ENCODE measurements at places on chromosomes 1 and 21. TPM values are rescaled to one million over a fixed set of nuclear protein-coding genes. Genes with fewer than 3 reads are reported as not detected.
A peak's percentile ranks its signal among the peaks of the same experiment; 100 is the strongest.

GRCh38 chr1:167991546-167991945 lies 54.7 kb upstream of the MPC2 start:
- DNase-seq: peak; percentile 5

DNA sequence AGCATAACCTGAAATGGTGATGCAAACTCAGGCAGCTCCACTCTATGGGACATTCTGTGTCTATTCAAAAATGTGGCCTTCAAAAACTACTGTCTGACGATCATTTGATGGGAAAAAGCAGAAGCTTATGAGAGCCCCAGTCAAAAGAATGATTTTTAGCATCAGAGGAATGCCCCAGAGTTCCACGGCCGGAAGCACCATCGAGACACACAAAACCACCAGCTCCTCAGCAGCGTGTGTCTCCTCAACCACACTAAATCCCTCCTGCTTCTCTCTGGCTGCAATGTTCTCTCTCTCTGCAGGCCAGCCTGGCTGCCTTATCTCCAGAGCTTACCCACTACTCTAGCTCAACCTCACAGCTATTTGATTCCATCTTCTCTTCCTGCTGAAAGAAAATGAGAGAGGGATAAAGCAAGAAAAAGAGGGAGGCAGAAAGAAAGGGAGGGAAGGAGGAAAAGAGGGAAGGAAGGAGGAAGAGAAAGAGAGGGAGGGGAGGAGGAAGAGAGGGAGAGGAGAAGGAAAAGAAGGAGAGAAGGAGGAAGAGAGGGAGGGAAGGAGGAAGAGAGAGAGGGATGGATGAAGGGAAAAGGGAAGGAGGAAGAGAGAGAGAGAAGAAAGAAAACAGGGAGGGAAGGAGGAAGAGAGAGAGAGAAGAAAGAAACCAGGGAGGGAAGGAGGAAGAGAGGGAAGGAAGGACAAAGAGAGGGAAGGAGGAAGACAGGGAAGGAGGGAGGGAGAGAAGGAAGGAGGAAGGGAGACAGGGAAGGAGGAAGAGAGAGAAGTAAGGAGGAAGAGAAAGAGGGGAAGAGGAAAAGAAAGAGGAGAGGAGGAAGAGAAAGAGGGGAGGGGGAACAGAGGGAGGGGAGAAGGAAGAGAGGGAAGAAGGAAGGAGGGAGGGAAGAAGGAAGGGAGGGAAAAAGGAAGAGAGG lies 33.5 kb upstream of the LAPTM5 start:
- DNase-seq: no peak

GRCh38 chr1:23556635-23557470 lies 2.4 kb downstream of the ID3 start:
- DNase-seq: peak; percentile 80

- DNase-seq: no peak
Measured at GRCh38 chr1:156244126-156244525, 2.1 kb downstream of the BGLAP start.

- DNase-seq: peak; percentile 47
Measured at GRCh38 chr1:87598429-87598828, 269.7 kb downstream of the LMO4 start.

GRCh38 chr1:62230718-62231117 lies 36.1 kb downstream of the L1TD1 start:
- peak; percentile 88 for DNase-seq

DNA sequence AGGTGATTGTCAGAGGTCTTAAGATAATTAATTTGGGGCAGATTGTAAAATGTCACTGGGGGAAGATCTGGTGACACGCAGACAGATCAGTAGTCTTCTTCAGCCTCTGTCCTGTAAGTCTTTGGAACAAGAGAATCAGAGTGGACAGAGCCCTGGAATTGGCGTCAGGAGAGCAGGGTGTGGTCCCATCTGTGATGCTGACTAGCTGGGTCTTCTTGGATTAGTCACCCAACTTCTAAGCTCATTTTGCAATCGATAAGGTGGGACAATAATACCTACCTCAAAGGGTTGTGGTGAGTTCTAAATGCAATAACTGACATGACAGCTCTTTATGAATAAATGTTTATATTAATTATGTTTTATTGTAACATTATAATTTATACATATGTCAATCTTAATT lies 4.8 kb downstream of the FASLG start:
- DNase-seq: no peak

GRCh38 chr1:204376919-204377799 lies 17.4 kb upstream of the PLEKHA6 start:
- DNase-seq: no peak

DNA sequence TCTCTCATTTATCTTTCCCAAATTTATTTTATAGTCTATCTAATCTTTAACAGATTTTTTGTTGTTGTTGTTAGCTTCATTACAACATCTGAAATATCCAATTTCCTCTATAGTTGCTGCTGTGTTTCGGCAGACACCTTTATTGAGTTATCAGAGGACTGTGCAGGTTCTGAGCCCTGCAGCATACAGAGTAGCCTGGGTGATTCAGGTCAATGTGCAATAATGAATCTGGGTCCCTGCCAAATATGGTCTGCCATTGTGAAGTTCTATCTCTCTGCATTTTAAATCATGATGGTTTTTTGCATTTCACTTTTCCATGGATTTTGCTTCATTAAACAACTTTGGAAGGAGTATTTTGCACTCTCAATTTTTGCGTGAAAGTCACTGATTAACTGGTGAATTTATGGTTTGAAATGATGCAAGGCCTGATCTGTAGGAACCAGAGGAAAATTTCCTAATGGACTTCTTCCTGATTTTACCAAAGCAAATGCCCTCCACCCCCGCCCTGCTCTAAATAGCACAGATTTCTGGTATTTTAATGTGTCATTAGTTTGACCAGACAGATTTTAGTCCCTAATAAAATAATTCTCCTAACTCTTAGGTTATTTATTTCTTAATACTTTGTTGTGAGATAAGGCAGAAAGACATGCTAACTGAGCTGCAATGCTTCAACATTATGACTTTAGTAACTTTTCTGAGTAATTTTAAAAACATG lies 402.3 kb downstream of the PTBP2 start:
- DNase-seq: no peak

DNA sequence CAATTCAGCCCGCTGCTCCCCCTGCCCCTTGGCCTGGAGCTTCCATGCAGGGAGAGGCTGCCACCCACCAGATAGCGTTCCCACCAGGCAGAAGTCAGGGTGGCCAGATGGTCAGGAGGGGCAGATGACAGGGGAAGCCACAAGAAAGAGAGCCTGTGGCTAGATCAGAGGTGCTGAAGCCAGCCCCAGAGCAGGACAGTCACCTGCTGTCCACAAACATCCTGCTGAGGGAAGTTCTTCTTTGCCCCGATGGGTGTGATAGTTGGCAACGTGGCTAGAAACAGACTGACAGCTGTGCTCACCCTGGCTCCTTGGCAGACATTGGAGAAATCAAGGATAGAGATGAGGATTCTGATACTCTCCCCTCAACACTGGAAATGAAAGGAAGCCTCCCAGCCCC lies 27.2 kb upstream of the SRP9 start:
- DNase-seq: no peak

DNA sequence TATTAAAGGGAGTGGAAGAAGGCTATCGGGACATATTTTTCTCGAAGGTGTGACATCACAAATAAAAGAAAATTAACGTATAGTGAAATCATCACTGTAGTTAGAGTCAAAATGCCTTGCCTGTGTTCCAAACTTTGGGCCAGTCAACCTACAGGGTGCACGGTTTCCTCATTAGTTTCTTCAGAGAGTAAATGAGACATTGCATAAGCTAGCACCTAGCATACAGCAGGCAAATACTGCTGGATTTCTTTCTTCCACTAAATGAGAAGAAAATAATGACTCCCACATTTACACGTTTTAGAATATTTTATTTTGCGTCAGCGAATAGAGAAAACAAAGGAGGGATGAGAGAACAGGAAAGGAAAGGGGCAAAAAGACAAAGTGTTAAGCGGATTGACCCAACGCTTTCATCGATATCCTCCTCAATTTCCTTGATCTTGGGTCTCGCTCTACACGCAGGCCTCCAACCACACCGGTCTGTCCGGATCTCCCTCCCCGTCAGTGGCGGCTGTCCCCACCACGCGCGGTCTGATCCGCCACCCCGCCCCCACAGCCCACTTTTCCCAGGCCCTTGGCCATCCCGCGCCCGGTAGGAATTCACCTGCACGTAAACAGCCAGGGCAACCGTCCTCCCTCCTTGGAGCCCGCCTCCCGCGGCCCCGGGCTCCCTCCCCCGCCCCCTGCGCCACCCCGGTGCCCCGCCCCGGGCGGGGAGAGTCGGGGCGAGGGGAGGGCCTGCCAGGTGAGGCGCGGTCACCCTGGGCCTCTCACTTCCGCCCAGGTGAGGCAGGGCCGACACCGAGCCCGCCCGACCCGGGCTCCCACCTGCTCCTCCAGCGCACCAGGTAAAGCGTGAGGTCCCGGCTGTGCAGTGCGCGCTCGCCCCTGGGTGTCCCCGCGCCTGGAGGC lies at the start of gene PATJ:
Gene PATJ, plus strand, starts transcription at position 770 of the 909 bp plus-strand sequence. CDS start 20,413 bp downstream, outside the sequence.
- DNase-seq: peak; percentile 40

- DNase-seq: no peak
Measured at GRCh38 chr1:234735916-234736315, 125.9 kb upstream of the IRF2BP2 start.

DNA sequence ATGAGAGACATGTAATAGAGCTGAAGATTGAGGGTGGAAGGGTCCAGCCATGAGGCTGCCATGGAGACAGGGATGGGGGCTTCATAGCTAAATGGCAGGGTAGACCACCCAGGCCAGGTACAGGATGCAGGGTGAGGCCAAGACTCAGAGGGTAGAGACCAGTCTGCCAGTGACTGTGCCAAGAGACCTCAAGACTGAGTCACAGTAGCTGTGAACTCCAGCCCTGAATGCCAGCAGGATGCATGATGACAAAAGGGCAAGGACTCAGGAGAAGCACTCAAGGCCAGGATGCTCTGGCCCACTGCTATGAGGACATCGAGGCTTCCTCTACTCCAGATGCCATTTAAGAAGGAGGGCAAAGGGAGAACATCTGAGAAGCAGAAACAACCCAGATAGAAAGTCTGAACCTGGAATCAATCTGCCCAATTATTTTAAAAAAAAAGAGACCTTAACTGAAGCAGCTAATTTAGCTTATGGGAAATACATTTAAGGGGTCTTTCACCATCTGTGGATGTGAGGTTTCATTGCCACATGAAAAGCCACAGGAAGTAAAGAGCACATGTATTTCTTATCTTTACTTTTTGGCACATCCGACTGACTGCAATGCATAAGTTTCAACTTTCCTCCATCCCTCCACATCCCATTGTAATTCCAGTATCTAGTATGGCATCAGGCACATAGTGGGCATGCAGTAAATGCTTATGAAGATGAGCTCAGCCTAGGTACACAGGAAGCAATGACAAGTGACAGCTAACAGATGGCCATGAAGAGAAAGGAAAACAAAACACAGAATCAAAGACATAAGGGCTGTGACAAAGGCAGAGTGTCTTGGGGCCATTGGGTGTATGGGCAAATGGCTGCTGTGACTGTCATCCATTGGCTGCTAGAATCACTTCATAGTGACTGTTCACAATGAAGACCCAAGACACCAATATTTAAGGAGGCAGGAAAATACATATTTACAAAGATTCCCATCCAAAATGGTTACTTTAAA lies 40.2 kb downstream of the SUSD4 start:
- DNase-seq: peak; percentile 25

- peak; percentile 16 for DNase-seq
Measured at GRCh38 chr1:207993477-207994445, 82.8 kb upstream of the CD34 start.

- peak; percentile 77 for DNase-seq
Measured at GRCh38 chr1:100443811-100444571, 91.7 kb downstream of the CDC14A start.

GRCh38 chr1:71857862-71858261 lies 424.5 kb downstream of the NEGR1 start:
- no peak for DNase-seq

- no peak for DNase-seq
Measured at GRCh38 chr1:193697115-193697762, 510.8 kb upstream of the B3GALT2 start.

GRCh38 chr21:27412530-27412929 lies 445.6 kb upstream of the ADAMTS5 start:
- no peak for DNase-seq

DNA sequence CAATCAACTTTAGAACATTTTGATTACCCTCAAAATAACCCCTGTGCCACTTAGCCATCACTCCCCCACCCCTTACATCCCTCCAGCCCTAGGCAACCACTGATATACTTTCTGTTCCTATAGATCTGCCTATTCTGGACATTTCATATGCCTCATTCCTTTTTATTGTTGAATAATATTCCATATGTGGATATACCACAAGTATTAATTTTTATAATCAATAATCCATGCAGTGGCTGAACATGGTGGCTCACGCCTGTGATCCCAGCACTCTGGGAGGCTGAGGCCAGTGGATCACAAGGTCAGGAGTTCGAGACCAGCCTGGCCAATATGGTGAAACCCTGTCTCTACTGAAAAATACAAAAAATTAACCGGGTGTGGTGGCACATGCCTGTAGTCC lies 20.1 kb upstream of the MED18 start:
- no peak for DNase-seq

DNA sequence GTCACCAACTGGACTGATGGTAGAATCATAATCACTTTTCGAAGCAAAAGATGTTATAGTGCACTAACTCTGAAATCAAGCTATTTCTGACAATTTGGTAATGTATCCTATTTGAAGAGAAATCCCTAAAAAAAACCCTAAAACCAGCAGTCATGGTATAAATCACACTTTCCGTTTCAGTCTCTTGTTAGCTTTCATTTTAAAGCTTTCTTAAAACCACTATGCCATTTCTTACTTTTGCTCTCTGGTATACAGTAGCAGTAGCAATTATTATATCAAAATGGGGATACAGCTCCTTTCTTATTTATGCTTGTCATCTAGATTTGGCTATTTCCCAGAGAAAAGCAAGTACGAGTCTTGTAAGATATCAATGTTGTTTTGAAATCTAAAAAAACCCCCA lies 323.3 kb downstream of the KCTD3 start:
- DNase-seq: no peak

The RAVER2 gene
- total RNA-seq: 10.3 TPM

The SPRR1B gene
- not detected for total RNA-seq

The GPATCH4 gene
- total RNA-seq: 42.1 TPM

The TSSK3 gene
- total RNA-seq: 1.9 TPM

The CLCA1 gene
- total RNA-seq: not detected

The NBPF10 gene
- 0.46 TPM for total RNA-seq

Data from Daoy (cell line).